ENCODE measurements at places on chromosomes 11 and 22.

DNA sequence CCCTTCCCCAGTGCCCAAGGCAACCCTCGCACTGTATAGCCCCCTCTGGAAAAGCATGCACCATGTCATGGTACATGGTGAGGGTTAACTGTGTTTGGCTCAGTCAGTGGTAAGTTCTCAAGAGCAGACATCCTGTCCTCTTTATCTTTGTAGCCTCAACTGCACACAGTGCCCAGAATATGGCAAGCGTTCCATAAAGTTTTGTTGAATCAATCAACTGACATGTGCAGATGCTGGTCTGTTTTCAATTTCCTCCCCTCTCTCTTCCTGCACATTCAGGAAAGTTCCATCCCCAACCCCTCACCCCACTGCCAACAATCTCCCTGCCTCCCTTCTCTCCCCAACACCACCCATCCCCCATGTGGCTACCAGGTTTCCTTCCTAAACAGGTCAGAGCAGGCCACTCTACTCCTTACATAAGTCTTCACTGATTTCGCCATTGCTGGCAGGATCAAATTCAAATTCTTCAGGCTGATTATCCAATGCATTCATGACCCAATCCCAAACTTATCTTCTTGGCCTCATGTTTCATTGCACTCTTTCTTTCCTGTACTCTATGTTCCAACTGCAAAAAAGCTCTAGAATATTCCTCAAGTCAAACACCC, 15.5 kb upstream of the TMPRSS5 start:
- DNase-seq = no peak

DNA sequence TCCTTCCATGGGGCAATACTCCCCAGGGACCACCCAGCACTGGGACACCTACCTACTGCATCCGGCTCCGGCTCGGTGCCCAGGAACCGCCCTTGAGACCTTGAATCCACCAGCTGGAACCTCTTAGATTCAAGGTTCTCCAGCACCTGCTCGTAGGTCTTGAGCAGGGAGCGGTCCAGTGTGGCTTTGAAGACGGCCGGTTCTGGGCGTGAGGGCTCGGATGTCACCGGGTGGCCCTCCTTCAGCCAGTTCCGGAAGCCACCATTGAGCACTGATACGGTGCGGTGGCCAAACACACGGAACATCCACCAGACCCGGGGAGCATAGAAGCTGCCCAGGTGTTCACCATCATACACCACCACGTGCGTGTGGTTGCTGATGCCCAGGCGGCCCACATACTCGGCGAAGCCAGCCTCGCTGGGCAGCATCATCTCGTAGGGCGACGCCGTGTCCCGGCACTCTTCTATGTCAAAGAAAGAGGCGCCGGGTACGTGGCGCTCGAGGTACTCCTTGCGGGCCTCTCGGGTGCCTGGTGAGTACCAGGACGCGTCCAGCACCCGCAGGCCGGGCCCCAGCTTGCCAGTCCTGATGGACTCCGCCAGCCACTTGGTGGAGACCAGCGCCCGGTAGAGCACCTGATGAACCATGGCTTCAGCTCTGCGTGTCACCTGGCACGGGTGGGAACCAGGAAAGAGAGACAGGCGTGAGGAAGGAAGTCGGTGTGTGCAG, 997 bp downstream of the TST start:
- no peak for DNase-seq

GRCh38 chr11:128289048-128289447, 298.3 kb downstream of the ETS1 start:
- no peak for DNase-seq

DNA sequence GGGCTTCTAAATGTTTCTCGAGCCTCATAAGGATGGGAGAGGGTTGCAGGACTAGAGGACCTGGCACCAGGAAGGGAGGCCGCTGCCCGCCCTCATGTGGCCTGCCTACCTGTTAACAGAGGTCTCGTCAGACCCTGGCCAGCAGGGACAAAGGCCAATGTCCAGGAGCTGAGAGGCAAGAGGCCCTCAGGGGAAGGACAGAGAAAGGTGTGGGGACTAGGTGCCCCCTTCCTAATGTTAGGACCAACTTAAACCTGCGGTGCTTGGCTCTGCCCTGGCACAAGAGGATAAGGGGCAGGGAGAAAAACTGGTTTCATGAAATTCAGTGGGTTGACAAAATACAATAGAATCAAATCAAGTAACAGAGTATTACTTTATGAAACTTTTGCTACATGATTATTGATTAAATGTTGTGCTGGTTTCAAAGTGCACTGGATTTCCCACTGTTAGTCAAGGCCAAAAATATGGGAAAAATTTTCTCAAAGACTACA, 20.0 kb upstream of the SYT12 start:
- no peak for DNase-seq

- DNase-seq = no peak
Measured at GRCh38 chr11:3971756-3972404, 116.4 kb downstream of the STIM1 start.

GRCh38 chr11:57336111-57336666, 497 bp upstream of the SSRP1 start:
- no peak for DNase-seq

- no peak for DNase-seq
Measured at GRCh38 chr11:61080526-61080925, 21.8 kb upstream of the CD5 start.

DNA sequence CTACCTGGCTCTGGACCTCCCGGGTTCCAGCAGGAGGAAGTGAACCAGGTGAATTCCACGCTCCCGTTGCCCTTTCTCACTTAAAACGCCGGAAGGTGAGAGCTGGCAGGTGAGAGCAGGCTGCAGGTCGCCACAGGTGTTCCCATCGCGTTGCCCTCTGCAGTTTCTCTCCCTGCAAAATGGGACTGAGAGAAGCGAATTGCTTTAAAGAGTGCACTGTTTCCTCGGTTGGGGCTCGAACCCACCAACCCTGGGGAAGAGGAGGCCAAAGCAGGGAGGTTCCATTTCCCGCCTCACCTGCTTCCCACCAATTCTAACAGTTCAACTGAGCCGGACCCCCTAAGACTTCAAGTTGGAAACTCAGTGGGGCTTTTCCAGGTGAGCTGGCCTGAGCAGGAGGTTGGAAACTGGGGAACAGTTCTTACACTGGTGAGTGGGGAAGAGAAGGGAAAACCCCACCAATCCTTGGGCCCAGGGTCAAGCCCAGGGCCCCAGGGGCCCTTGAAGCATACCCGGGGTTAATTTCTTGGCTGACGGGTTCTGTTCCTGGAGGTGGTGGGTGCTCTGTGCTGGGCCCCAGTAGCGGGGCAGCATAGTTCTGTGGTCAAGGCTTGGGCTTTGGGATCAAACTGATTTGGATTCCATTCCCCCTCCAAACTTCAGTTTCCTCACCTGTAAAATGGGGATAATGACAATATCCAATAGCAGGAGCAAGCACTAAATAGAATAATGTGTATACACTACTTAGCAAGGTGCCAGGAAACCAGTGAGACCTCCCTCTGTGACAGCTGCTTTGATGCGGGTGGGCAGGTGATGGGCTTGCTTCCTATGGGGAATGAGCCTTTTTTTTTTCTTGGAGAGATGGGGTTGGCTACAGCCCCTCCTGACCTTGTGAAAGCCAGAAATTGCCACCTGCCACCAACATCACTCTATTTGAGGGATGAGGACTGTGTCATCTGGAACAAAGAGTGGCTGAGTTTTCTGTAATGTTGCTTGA, 788 bp downstream of the CD82 start:
- DNase-seq = no peak

All from stimulated activated CD8-positive, alpha-beta memory T cell treated with anti-CD3 and anti-CD28 coated beads, Interleukin-4, amount 100 ng/mL, for 1 hour (primary cell).